Stimulated activated naive CD8-positive, alpha-beta T cell treated with anti-CD3 and anti-CD28 coated beads, Interleukin-15, Interleukin-2, amounts not matched to agents 100 U/mL and 50 U/mL, for 24 hours (primary cell): ENCODE measurements at places on chromosomes 5 and 9.

DNA sequence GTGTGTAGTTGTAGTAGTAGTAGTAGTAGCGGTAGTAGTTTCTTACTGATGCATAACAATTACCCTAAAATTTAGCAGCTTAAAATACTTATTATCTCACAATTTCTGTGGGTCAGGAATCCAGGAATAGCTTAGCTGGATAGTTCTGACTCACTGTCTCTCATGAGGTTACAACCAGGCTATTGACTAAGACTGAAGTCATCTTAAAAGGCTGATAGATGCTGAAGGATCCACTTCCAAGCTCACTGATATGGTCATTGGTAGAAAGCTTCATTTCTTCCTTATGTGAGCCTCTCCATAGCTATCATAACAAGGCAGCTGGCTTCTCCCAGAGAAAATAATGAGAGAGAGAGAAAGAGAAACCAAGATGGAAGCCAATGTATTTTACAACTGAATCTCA is 147.5 kb upstream of the FBXL17 start:
- DNase-seq = no peak

DNA sequence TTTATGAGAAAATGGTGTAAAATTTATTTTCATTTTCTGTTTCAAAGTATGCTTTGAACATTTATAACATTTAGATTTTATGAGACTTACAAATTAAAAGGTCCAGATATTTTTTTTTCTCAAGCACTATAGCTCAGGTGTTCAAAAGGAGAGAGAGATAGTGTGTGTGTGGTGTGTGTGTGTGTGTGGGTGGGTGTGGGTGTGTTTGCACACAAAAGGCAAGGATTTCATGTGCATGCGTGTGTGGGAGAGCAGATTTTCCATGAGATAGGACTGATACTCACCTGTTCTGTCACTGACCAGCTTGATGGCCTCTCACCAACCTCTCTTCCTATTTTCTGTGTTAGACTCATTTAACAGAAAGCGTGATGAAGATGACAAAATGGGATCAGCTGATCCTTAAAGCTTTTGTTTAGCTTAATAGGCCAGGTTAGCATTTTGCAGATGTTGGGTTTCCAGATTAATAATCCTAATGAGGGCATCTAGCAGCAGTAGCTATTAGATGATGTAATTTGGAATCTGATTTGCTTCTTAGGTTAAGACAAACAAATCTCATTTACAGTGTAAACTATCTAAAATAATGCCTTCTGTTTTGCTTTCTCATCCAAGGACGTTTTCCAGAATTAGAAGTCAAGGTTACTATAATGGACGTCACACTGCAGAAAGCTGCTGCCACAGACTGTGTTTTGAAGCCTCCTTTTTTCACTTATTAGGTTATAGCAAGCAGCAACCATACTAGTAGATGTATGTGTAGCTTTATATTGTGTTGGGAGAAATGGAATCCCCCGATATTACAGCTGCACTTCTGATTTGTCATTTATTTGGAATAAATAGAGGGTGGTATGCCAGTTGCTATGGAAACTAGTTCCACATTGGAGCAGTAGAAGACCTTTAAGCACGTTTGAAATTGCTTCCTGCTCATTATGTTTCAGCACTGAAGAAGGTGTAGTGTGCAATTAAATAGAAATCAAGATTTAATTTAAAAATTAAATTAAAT is 355.6 kb downstream of the TAF11L14 start:
- DNase-seq = no peak

- no peak for DNase-seq
Measured at GRCh38 chr9:111069183-111069582, 30.9 kb upstream of the LPAR1 start.

DNA sequence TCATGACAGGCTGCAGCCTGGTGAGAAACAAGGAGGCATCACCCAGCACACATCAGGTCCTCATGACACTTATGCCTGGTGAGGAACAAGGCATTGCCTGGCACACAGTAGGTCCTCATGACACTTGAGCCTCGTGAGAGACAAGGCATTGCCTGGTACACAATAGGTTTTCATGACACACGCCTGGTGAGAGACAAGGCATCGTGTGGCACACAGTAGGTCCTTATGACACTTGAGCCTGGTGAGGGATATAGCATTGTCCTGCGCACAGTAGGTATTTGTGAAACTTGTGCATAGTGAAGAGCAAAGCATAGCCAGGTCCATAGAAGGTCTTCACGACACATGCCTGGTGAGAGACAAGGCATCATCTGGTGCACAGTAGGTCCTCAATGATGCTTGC is 23.5 kb downstream of the WHRN start:
- no peak for DNase-seq

DNA sequence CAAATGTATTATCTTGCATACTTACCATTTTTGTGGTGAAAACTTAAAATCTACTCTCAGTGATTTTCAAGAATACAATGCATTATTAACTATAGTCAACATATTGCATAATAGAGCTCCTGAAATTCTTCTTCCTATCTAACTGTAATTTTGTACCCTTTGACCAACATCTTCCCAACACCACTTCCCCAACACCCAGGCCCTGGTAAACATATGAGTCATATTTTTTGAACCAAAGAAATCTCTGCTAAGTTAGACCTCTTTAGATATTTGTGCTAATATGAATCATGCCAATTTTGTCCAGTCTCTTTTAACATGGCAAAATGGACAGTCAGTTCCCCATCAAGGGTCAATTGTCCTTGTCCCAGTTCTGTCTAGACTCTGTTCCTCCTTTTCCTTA is 18.5 kb upstream of the RGS7BP start:
- DNase-seq = no peak

DNA sequence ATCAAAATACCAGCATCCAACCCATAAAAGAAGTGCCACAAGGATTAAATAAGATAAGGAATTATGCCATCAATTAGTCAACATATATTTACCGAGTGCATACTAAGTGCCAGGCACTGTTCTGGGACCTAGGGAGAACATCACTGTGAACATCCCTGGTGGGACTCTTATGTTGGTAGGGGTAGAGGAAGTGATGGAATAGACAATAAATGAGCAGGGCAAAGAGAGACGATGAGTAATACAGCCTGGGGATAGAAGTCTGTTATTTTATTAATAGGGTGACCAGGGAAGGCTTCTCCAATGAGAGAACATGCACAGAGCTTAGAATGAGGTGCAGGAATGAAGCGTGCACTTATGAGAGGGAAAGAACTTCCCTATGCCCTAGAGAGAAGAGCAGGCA is 47.4 kb upstream of the VLDLR start:
- no peak for DNase-seq

- DNase-seq = no peak
Measured at GRCh38 chr5:157828105-157828943, 30.6 kb downstream of the CLINT1 start.

GRCh38 chr9:90904706-90905478 is 103.3 kb downstream of the SYK start:
- no peak for DNase-seq

GRCh38 chr5:132022737-132023136 is 11.3 kb upstream of the ACSL6 start:
- peak; percentile 69 for DNase-seq

DNA sequence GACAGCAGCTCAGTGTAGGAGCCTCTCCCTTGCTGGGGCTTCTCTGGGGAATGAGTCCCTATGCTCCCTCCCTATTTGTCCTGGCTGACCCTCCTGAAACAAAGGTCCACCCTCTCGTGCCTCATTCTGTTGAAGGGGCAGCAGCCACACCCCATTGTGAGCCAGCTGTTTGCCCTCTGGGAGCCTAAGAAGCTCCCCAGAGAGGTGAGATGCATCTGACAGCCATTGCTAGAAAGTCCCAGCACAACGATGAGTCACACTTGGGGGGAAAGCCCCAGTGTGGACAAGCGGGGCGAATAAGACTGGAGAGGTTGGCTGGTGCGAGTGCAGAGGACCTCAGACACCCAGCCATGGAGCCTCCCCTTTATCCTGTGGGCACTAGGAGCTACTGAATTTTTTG is 101.4 kb downstream of the PPARGC1B start:
- DNase-seq = peak; percentile 67

GRCh38 chr9:5931657-5932056 is 41.0 kb downstream of the MLANA start:
- DNase-seq = no peak

DNA sequence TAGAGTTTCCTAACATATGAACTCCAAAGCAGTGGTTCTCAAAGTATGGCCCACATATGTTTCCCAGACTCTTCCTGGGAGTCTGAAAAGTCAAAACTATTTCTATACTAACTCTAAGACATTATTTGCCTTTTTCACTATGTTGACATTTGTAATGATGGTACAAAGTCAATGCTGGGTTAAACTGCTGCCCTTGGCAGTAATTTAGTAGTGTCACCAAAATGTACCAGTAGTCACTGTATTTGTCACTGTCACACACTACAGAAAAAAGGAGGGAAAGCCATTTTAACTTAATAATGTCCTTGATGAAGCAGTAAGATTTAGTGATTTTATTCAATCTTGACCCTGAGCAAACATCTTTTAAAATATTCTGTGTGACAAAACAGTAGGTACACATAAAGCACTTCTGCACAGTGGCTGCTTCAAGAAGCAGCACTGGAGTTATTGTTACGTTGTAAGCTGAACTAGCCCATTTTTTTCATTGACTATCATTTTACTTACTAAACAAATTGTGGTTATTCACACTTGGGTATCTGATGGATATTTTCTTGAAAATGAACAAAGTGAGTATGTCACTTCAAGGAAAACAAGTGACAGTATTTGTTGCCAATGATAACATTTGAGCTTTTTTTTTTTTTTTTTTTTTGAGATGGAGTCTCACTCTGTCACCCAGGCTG is 90.3 kb downstream of the NR6A1 start:
- no peak for DNase-seq

GRCh38 chr9:133584559-133585476 is 24.4 kb downstream of the FAM163B start:
- no peak for DNase-seq

GRCh38 chr5:36666274-36666673 is 59.9 kb downstream of the SLC1A3 start:
- no peak for DNase-seq

- no peak for DNase-seq
Measured at GRCh38 chr5:63094730-63095129, 516.1 kb downstream of the LRRC70 start.

DNA sequence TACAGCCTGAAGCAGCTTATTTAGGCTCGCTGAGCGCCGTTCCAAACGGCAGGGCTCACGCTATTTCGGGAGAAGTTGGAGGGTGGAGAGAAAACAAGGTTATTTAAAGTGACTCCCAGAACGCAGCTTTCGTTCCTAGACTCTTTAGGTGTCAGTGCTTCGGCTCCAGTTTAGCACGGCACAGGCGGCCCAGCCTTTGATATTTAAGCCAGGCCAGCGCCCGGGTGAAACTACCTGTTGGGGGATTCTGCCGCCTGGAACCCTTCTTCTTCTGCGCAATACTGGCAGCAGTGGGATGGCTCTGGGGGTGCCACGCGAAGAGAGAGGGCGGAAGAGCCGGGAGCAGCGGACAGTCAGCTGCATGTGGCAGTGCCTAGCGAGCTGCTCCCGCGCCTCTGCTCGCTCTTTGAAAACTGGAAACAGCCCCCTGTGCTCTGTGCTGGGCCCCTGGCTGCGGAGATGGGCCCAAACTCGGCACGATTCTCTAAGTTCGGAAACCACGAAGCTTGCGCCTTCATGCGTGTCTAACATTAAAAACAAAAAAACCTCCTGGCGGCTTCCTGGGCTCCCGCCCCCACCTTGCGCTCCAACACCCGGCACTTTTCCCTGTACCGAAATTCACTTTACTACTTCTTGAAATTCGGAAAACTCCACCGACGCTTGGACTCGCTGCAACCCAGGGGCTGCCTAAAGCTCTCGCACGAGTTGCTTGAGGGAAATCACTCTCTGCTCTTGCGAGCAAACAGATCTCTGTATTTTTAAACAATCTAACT is 34.6 kb upstream of the NFIB start:
- no peak for DNase-seq

DNA sequence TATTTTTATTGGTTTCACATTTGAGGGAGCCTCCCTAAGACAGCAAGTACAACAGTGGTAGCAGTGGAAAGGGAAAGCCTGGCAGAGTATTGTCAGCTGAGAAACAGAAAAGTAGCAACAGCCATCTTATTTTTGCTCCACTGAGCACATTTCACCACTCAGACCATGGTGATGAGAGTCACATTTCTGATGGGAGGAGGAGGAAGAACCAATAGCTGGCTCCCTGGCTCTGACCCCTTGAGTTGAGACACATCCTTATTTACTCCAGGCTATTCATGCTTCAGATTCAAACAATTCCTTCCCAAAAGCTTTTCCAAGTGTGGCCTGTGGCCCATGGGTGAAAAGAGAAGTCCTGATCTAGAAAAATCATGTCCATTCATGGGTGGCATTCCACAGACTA is 236.3 kb downstream of the ARHGAP26 start:
- DNase-seq = no peak

GRCh38 chr5:159156426-159157238 is 52.7 kb downstream of the RNF145 start:
- no peak for DNase-seq

DNA sequence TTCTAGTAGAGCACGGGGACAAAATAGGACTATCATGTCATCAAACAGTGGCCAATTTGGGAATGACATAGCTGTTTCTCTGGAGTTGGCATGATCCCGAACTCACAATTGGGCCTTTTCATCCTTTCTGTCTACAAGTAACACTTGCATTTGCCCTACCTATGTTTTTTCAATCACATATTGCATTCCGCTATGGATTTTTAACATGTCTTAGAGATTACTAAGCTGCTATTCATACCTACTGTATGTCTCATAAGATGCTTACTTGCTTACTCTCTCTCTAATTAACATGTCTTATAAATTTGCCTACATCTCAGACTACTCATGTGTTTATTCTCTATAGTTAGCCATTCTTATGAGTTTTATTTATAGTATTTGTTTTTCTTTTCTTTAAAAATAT is 341.2 kb upstream of the CTNND2 start:
- no peak for DNase-seq

GRCh38 chr9:122151267-122151828 is 8.2 kb downstream of the NDUFA8 start:
- DNase-seq = no peak

- peak; percentile 23 for DNase-seq
Measured at GRCh38 chr9:16871336-16872151, 1.1 kb upstream of the BNC2 start.

DNA sequence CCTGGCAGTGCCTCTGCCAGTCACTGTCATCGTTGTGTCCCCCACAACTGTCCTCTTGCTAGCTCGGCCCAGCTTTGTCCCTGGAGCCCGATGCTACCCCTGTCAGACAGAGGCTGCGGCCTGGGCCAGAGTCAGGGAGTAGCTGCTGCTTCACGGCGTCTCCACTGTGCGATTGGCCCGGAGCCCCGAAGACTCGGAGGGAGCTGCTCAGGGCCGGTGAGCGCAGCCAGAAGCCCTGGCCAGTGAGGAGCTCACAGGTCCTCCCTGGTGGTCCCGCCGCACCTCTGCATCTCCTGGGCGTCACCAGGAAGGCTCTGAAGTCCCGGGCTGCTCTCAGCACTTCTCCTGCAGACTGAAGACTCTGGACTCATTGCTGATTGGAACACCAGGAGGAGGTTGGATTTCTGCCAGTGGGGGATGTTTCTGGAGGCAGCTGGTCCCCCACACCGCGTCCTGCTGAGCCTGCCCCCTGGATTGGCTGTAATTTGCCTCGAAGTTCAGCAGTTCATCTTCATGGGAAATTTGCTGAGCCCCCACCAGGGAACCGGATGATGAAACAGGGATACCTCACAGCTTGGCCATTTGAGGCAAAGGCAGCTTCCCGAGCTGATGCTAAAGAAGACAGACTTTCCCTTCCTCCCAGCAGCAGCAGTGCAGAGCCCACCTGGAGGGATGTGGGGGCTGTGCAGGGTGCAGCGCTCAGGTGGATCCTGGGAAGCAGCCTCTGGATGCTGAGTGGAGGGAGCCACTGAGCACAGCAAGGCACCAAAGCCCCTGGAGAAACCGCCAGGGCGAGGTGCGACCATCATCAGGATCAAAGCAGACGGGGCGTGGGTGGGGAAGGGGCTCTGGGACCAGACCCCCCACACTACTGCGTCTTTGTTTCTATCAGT is 45.6 kb downstream of the USP20 start:
- no peak for DNase-seq
